ENCODE measurements at places on chromosomes 16 and 17.

DNA sequence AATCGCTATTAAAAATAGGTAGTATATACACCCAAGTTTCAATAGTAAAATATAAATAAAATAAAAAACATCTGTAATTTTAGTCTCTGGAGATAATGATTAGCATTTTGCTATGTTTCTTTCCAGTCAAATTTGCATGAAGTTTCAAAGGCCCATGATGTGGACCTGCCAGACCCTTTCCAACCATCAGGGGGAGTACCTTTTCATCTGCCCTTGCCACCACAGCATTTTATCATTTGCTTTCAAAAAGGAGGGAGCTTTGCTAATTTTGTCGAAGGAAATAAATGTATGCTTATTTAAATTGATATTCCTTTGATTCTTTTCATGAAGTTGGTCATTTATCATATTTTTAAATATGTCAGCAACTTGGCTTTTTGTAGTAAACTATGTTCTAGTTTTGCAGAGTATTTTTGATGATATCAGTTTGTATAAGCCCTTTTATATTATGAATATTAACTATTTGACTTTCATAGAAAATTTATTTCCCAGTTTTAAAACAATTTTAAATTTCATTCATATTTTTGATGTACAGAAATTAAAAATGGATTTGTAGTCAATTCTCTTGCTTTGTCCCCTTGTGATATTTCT lies 115.2 kb upstream of the NETO2 start:
- DNase-seq, result no peak

- DNase-seq, result no peak
Observed at GRCh38 chr17:68399638-68400403, 57.5 kb downstream of the WIPI1 start.

DNA sequence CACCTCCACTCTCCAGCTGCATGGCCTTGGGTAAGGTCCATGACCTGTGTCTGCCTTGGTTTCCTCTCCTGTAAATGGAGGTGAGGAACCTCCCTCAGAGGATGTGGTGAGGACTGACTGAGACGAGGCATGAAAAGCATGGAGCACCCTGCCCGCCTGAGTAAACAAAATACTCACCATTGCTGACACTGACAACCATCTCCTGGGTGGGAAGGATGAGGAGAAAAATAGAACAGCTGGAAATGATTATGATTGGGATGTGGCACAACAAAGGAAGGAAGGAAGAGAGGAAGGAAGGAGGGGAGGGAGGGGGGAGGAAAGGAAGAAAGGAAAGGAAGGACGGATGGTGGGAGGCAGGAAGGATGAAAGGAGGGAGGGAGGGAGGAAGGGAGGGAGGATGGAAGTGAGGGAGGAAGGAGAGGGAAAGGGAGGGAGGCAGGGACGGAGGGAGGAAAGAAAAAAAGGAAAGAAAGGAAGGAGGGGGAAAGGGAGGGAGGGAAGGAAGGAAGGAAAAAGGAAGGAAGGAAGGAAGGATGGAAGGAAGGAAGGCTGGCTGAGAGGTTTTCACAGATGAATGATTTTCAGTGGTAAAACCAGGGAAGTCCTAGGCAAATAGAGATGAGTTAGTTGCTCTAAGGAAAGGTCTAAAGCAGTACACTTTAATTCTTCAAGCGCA lies 276.5 kb upstream of the XYLT1 start:
- DNase-seq, result no peak

GRCh38 chr17:48225725-48226567 lies 118.4 kb downstream of the SNX11 start:
- DNase-seq, result no peak

DNA sequence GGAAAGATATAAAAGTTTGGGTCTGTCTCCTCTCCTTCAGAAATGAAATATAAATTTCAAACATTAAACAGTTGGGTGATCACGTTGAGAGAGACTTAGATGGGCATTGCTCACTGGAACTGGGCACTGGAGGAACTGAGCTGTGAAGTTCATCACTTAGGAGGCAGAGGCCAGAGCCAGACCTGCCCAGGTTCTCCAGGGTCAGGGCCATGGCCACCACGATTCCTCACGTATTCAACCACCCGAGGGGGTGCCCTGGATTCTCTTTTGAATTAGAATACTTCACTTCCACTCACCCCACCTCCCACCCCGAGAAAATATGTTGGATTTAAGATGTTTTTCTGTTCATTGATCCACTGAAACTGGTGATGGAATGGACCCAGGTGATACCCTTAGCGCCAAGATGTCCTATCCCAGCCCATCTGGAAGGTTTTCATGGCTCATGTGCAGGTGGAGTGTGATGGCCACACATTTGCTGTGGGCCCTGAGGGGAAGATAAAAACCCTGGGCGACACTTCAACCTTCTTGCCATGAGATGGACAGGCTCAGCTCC lies 6.1 kb downstream of the PRR29 start:
- no peak for DNase-seq

GRCh38 chr17:67013891-67014290 lies 30.5 kb upstream of the CACNG1 start:
- DNase-seq, result no peak

GRCh38 chr17:17700251-17700969 lies 19.2 kb downstream of the RAI1 start:
- no peak for DNase-seq

- no peak for DNase-seq
Observed at GRCh38 chr16:70701998-70702397, 16.1 kb upstream of the MTSS2 start.

DNA sequence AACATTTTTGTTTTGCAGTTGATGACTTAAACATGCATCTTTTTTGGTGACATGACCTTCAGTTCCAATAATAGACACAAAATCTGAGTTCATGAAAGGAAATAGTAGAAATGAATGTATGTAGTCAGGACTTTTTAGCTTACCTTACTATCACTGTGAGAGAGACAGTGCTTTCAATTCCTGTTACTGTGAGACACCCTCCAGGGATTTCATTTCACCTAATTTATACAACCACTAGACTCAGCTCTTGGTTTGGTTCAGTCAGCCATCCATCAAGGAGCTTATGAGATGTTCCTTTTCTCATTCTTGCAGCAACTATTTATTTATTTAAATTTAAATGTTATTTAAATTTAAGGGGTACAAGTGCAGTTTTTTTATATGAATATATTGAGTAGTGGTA lies 77.9 kb downstream of the MAP2K4 start:
- DNase-seq, result no peak

- no peak for DNase-seq
Observed at GRCh38 chr16:89449726-89450335, 40.5 kb downstream of the ANKRD11 start.

- no peak for DNase-seq
Observed at GRCh38 chr17:6232732-6233101, 162.5 kb downstream of the WSCD1 start.

GRCh38 chr16:48885471-48885870 lies 275.5 kb upstream of the N4BP1 start:
- DNase-seq, result no peak

- DNase-seq, result no peak
Observed at GRCh38 chr16:58801838-58802237, 67.7 kb upstream of the GOT2 start.

- DNase-seq, result no peak
Observed at GRCh38 chr16:72189865-72190371, 18.0 kb upstream of the PMFBP1 start.

DNA sequence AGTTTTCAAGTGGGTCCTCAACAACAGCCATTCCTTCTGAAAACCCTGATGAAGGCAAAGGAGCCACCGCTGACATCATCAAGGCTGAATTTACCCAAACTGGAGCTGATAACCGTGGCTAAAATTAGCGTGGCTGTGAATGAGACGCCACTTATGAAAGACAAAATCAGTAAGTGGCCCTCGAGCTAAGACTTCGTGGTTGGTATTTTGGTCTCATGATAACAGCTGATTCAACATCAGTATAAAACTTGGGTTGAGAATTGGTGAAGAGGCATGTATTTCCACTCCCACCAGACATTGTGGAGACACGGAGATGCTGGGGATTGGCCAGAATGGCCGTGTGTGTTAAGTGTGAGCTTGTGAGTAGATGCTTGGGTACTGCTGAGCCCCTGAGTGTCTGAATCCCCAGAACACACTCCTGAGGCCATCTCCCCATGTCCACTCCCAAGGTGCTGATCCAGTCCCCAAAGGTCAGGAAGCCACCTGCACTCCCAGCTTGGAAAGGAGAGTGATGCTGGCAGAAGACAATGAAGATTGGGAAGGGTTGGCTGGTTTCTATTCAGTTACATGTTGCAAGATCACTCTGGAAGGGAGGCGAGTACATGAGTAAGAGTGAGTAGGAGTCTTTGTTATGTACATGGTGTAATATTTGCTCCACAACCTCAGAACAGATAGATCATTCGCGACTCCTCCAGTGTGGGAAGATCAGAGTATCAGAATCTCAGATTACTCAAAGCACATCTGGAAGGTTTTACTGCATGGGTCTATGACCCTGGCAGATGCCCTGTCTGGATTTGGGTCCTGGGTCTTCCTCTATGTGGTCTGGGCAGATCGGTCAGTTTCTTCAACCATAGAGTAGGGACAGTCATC lies 207.7 kb downstream of the HS3ST3A1 start:
- DNase-seq, result no peak

DNA sequence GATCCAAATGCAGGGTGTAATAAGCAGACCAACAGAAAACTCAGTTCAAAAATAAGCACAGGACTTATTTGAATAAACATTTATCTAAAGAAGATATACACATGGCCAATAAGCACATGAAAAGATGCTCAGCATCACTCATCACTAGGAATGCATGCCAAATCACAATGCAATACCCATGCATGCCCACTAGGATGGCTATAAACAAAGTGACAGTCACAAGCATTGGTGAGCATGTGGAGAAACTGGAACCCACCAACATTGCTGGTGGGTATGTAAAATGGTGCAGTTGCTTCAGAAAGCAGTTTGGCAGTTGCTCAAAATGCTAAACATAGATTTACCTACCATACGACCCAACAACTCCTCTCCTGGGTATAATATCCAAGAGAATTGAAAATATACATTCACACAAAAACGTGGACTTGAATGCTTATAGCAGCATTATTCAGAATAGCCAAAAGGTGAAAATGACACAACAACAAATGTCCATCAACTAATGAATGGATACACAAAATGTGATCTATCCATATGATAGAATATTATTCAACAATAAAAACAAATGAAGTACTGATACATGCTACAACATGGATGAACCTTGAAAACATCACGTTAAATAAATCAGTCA lies 20.1 kb downstream of the UBE2O start:
- DNase-seq, result no peak

DNA sequence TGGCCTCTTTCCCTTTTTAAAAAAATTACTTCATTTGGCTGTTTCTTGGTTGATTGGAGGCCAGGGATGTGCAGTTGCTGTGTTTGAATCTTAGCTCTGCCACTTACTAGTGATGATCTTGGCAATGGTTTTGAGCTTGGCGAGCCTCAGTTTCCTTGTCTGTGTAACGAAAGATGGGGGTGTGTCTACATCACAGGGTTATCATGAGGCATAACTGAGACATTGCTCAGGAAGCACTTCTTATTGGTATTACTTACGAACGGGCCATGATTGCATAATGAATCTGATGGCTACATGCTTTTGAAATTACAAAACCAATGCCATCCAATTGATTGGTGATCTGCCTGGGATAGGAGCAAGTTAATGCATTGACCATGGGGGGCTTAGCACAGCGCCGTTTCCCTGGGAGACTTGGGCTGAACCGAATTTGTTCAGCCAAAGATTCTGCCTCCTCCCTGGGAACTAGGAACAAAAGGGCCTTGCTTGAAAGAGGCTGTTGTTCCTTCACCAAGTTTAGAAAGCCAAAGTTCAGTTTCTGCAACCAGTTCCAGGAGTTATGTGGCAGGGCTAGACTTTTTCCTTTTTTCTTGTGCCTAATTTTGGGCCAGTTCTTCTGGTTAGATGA lies 21.9 kb downstream of the CMIP start:
- no peak for DNase-seq

- DNase-seq, result no peak
Observed at GRCh38 chr16:87206646-87207451, 110.3 kb downstream of the C16orf95 start.

GRCh38 chr16:87464691-87465300 lies 28.0 kb downstream of the ZCCHC14 start:
- no peak for DNase-seq

DNA sequence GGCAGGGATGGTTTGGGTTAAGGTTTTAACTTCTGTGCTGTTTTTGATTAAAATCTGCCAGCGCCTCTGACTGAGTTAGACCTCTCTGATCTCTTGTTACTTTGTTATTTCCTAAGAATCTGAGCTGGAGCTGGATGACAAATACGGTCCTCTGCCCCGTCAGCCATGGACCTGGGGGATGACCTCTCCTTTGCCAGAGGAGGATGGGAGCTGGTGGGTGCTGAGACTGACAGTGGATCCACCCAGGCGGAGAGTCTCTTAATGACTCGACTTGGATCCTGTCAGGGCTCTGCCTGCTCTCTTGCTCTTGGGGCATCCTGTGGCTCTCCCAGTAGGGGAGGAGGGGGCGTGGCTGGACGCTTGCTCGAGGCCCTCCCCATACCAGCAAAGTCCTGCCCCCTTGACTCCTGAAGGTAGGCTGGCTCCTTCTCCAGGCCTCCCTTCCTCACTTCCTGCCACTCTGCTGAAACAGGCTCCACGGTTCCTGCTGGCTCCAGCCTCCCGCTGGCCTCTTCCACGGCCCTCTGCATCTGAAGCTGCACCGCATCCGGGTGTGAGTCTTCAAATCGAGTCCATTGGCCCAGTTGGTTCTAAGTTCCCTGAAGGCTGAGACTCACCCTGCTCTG lies 24.8 kb upstream of the MAP3K14 start:
- no peak for DNase-seq

DNA sequence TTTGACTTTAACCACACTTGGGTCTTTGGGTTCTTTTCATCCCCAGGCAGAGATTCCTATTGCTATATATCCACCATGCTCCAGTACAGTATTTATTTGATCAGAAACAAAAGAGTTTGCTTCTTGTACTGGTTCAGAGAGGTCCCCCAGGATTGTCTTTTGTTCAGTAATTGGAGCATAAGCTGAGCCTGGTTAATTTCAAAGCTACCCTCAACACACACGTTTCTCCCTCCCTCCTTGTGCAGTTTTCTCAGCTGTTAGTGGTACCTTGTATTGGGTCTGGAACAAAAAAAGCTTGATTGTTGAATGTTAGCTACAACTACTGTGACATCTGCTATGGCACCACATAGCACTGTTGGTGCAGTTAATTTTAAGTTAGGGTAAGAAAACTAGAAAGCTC lies 50.0 kb downstream of the NUP93 start:
- DNase-seq, result no peak

GRCh38 chr17:39325528-39326240 lies 75.7 kb downstream of the FBXL20 start:
- DNase-seq, result no peak

DNA sequence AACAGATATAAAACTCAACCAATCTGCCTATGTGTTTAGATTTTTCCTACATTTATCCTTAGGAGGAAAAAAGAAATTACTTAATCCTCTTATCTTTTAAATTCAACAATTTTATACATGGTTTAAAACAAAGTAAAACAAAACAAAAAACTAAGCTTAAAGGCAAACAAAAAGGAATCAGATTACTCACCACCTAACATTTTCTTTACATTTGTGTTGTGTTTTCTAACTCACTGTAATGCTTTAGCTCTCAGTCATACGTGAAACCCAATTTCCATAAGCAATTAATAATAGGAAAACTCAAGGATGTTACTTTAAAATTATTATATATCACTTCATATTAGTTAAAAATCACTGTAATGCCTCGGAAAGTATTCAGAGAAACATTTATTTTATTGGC lies 6.7 kb upstream of the IRX5 start:
- no peak for DNase-seq

- no peak for DNase-seq
Observed at GRCh38 chr17:47286198-47286914, 32.7 kb downstream of the ITGB3 start.

- no peak for DNase-seq
Observed at GRCh38 chr17:18948476-18949006, 3.4 kb upstream of the SLC5A10 start.

- DNase-seq, result no peak
Observed at GRCh38 chr16:53528797-53529196, 25.8 kb upstream of the AKTIP start.

Measured in NCI-H1048 (cell line).